Activated CD4-positive, alpha-beta memory T cell treated with anti-CD3 and anti-CD28 coated beads, Interleukin-2, amount 10 ng/mL, durations not matched to agents 7 days and 5 days (primary cell): ENCODE measurements at places on chromosomes 16 and 17. TPM values are rescaled to one million over a fixed set of nuclear protein-coding genes. Genes with fewer than 3 reads are reported as not detected.

Gene ERN2
- total RNA-seq = not detected

Gene TPSD1
- total RNA-seq = not detected

Gene TMC8
- 316 TPM for total RNA-seq

Gene MT3
- 2.5 TPM for total RNA-seq

Gene TPSG1
- total RNA-seq = not detected

Gene ZNF750
- not detected for total RNA-seq

Gene CCDC92B
- total RNA-seq = not detected

Gene MEOX1
- total RNA-seq = 4.2 TPM

Gene MRPL27
- 56.5 TPM for total RNA-seq

Gene JUP
- total RNA-seq = 0.45 TPM

Gene METTL22
- total RNA-seq = 27.6 TPM

Gene HAP1
- total RNA-seq = 0.05 TPM

Gene KCNG4
- total RNA-seq = not detected

Gene NPIPB5
- 163 TPM for total RNA-seq

Gene CDT1
- total RNA-seq = 137 TPM

Gene RPL27
- total RNA-seq = 892 TPM

Gene MYH11
- 0.10 TPM for total RNA-seq

Gene LHX1
- 0.18 TPM for total RNA-seq

Gene WNT3
- total RNA-seq = not detected

Gene CCL2
- total RNA-seq = not detected

Gene RRN3
- total RNA-seq = 26.8 TPM

Gene RAB40C
- total RNA-seq = 12.2 TPM

Gene SOX15
- 0.30 TPM for total RNA-seq

Gene TMEM231
- total RNA-seq = 1.9 TPM

Gene COQ7
- total RNA-seq = 13.2 TPM

Gene ATP6V0C
- total RNA-seq = 112 TPM

Gene ZSCAN10
- total RNA-seq = 0.15 TPM

Gene ACAP1
- total RNA-seq = 709 TPM

Gene SALL1
- total RNA-seq = not detected

Gene ZNF23
- total RNA-seq = 6.0 TPM

Gene TMEM114
- not detected for total RNA-seq

Gene ASGR1
- 0.73 TPM for total RNA-seq

Gene MAP3K3
- 47.8 TPM for total RNA-seq

Gene IL32
- 4,213 TPM for total RNA-seq
